ENCODE measurements at places on chromosomes 3 and 15.

GRCh38 chr3:73473898-73474416 is 150.8 kb downstream of the PDZRN3 start:
- no peak for DNase-seq

- no peak for DNase-seq
These were observed 856 bp downstream of the NPAP1 start for GRCh38 chr15:24676431-24676830.

GRCh38 chr15:33753012-33753411 is 215.3 kb upstream of the CHRM5 start:
- no peak for DNase-seq

GRCh38 chr3:150589759-150590158 is 13.4 kb upstream of the SELENOT start:
- no peak for DNase-seq

DNA sequence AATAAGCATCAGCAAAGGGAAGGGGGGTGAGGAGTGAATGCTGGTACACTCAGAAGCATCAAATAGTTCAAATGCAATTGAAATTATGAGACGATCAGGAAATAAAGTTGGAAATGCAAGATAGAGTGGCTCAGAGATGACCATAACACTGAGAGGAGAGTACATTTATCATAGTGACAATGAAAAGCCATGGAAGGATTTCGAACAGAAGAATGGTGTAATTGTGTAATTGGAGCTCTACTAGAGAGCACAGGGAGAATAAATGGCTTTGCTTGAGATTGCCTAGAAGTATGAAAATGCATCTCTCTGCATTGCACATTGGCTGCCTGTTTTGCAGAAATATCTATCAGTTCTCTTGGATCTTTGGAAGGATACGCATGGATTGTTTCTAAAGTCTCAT is 163.3 kb downstream of the TP63 start:
- no peak for DNase-seq

DNA sequence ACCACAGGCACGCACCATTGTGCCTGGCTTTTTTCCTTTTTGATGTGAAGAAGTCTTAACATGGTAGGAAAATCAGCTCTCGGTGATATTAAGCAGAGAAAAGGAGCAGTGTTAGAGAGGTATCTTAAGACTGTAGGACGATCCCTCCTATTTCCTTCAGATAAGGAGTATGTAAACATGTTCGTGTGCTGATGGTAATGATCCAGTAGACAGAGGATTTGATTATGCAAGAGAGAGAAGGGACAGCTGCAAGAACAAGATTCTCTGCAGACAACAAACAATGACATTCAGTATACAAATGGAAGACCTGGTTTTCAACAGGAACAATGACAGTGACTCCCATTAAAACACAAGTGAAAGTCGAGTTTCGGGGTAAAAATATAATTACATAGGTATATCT is 95.1 kb upstream of the MELTF start:
- DNase-seq, result no peak

- no peak for DNase-seq
These were observed 34.9 kb downstream of the SNAPC5 start for GRCh38 chr15:66462627-66463026.

DNA sequence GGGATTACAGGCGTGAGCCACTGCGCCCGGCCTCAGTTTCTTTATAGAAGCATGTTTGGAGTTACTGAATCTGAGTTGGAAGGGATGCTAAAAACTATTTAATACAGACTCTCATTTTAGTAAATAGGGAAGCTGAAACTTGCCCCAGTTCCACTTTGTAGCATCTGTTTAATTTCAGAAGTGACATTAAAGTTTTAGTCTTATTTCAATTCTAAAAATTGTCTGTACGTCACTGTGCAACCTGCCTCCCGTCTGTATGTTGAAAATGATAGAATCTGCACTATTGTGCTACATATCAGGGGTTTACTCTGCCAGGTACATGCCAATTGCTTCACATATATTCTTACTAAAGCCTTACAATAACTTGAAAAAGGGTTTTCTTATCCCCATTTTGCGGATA is 15.3 kb downstream of the CNOT10 start:
- DNase-seq, result no peak

GRCh38 chr3:45118615-45119071 is 27.5 kb downstream of the CDCP1 start:
- no peak for DNase-seq

DNA sequence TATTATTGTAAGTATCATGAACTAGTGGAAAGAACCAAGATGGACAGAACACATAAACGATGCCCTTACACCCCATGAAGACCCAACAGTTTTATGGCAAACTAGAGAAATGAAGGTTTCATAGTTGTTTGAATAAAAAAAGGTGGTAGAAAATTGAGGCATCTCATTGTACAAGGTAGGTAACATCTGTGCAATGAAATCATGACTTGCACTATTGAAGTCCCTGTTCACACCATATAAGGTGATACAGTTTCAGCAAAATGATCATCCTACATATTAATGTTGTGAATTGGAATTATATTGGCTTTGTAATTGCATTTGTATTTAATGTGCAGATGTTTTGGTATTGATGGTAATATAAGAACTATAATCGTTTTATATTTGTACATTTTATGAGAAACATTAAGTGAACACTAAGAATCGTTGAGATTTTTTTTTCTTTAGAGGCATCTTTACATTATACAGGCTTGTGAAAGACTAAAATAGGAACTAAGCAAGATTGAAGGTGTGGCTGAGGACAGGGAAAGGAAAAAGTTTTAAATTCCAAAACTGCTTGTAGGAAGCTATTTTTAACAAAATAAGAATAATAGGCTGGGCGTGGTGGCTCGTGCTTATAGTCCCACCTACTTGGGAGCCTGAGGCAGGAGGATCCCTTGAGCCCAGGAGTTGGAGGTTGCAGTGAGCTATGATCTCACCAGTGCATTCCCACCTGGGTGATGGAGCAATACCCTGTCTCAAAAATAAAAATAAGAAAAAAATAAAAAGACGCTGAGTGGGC is 48.5 kb downstream of the CGNL1 start:
- no peak for DNase-seq

DNA sequence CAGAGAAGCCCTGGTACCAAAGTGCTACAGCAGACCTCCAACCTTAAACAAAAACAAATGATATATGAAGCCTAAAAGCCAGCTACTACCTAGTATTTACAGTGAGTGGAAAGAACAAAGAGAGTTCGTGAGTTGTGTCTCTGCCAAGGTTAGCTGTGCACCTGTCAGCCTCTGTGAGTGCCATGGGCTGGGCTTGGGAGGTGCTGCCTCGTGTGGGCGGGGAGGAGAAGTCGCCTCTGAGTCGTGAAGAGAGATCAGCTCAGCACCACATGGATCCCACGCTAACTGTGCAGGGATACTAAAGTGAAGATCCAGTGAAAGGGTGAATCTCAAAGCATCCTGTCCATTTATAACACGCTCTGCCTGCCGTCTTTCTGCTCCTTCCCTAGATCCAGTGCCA is 101.9 kb downstream of the CHDH start:
- no peak for DNase-seq

- no peak for DNase-seq
These were observed 22.4 kb downstream of the MAP6D1 start for GRCh38 chr3:183802989-183803388.

GRCh38 chr15:60523056-60523455 is 44.1 kb upstream of the ICE2 start:
- DNase-seq, result no peak

- DNase-seq, result no peak
These were observed 227.8 kb downstream of the CDIN1 start for GRCh38 chr15:36807134-36807764.

DNA sequence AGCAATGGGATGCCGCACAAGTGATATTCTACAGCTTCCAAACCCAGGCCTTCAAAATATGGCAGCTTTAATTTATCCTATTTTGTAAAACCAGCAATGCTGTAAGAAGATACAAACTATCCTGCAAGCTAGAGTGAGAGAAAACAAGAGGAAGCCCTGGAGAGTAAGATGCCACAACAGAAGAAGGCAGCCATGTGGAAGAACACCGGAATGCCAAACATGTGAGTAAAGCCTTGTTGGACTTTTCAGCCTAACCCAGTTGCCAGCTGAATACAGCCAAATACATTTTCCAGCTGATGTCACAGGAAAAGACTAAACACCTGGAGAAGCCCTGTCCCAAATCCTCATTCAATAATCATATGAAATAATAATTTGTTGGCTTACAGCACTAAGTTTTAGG is 1115.1 kb upstream of the CADM2 start:
- no peak for DNase-seq

DNA sequence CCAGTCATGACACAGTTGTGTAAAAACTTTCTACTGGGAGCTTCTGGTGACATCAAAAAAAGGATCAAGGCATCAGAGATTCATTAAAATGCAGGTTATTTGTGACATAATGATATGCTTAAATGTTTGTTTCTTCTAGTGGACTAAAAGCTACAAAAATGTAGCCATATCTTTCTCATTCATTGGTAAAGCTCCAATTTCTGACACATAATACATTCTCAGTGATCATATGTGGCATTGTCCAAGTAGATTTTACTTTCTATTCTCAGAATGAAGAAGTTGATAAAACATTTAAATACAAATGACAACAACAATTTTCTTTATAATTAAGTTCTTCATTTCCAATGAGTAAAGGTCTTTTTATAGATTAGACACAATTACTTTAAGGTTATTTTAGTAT is 71.0 kb upstream of the ARHGEF26 start:
- DNase-seq, result no peak

GRCh38 chr3:98731720-98732285 is 31.3 kb upstream of the ST3GAL6 start:
- peak; percentile 12 for DNase-seq

DNA sequence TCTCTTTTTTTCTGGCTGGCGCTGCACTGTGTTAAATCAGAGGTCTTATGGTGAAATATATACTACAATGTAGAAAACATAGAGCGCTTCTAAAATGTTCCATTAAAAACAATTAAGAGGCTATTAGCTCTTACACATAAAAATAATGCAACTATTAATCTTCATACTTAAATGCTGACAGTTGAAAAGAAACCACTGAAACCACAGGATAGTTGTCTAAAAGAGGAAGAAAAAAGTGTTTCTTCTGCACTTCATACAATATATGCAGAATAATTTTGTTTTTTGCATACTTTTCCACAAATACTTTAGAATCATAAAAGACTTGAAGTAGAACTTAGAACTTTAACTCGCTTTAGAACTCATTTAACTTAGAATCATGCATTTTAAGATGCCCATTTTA is 170.5 kb downstream of the PYDC2 start:
- DNase-seq, result no peak

DNA sequence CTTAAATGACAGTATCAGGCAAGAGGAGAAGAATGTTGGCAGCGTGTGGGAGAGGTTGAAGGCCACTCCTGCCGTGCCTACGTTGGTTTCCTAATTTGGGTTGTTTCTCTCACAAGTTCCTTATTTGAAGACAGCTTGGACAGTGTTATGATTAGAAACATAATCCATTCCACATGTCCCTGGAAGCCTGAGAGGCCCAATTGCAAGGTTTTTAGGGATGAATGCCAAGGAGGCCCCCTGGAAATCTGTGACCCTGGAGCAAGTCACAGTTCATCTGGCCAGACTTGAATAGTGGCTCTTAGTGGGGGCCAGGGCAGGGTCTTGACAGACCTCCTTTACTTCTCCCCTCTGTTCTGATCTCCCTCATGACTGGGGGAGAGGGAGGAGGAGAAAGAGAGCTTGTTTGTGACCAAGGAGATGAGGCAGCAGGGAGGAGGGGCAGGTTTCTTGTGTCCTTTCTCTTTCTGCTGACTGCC is 584.4 kb upstream of the TBL1XR1 start:
- no peak for DNase-seq

DNA sequence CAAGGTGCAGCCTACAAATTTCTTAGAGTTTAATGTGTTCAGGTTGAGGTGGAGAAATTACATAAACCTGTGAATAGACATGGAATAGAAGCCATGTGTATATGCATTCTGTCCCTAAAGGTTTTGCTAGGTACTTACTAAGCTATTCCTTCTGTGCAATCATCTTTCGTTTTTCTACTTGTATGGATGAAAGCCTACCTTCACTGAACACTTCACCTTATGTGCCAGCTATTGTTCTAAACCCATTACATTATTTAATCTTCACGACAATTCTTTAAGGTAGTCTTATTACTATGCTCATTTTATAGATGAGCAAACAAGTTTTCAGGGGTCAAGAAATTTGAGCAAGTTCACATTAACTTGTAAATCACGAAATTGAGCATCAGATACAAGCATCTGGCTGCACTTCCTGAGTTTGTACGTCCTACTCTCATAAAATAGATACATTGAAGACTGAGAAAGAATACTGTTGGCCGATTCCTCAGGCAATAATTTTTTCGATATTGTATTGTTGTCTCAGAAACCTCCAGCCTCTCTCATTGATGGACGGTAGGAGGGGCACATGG is 635 bp upstream of the RCN2 start:
- no peak for DNase-seq

DNA sequence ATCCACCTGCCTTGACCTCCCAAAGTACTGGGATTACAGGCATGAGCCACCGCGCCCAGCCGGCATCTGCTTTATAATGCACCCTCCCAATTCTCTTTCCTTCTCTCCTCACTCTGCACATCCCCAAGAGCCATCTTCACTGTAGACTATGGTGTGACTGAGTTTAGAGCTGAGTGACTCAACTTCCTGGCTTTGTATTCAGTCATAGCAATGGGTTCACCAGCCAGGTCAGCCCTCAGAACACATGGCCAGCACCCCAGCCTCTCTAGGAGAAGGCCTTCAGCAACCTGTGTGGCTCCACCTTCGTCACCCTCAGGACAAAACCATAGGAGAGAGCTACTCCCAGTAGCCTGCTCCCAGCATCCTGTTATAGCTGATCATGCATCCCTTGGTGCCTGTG is 33.0 kb downstream of the ARID3B start:
- DNase-seq, result no peak

Data from left renal pelvis (tissue), 4 donors.